ENCODE measurements at places on chromosomes 5 and 9.

GRCh38 chr9:111400564-111400898, 70.5 kb upstream of the OR2K2 start:
- DNase-seq: no peak

DNA sequence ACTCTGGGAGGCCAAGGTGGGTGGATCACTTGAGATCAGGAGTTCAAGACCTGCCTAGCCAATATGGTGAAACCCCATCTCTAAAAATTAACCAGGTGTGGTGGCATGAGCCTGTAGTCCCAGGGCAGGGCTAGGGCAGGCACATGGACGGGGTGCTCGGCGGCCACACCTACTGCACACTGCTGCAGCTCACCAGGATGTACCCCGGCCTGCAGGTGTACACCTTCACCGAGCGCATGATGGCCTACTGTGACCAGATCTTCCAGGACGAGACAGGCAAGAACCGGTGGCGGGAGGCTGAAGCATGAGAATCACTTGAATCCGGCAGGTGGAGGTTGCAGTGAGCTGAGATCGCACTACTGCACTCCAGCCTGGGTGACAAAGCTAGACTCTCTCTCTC, 3.2 kb downstream of the ST6GALNAC4 start:
- no peak for DNase-seq

- DNase-seq: no peak
These were observed 32.0 kb downstream of the ZCCHC7 start for GRCh38 chr9:37152365-37152764.

DNA sequence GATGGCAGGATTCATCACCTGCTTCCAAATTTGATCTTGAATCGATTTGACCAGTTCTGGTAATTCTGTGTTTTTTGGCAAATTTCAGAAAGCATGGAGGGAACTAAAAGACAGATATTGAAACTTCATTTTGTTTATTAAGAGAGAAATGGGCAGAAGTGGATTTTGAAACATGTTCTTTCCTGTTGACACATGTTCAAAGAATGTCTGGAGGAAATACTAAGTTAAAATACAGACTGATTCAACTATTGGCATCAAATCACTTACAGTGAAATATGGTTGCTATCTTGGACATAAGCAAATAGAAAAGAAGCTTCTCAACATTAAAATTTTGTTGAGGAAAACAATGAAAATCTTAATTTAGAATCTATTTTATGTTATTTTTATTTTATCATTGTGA, 19.3 kb upstream of the GZMK start:
- no peak for DNase-seq

Measured in SK-N-SH (cell line).